ENCODE measurements at places on chromosomes 7 and 10.

GRCh38 chr7:2689951-2690705, 2.1 kb downstream of the AMZ1 start:
- DNase-seq, result no peak

DNA sequence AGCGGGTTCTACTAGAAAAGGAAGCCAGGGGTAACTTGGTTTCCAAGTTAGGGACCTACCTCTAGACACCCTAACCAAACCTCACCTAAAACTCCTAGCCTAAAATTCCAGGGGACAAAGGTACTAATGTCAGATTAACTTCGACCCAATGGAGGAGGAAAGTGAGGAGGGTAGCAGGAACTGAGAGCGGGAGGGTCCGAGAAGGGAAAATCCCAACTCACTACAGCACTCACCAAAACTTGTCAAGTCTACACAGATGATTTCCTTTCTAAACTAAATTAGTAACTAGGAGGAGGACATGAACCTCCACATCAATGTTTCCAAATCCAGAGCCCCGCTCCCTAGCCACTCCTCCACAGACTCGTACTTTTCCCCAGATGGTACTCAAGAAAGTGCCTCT, 22.6 kb downstream of the CHCHD3 start:
- no peak for DNase-seq

GRCh38 chr7:41222746-41223145, 480.1 kb downstream of the INHBA start:
- DNase-seq, result no peak

DNA sequence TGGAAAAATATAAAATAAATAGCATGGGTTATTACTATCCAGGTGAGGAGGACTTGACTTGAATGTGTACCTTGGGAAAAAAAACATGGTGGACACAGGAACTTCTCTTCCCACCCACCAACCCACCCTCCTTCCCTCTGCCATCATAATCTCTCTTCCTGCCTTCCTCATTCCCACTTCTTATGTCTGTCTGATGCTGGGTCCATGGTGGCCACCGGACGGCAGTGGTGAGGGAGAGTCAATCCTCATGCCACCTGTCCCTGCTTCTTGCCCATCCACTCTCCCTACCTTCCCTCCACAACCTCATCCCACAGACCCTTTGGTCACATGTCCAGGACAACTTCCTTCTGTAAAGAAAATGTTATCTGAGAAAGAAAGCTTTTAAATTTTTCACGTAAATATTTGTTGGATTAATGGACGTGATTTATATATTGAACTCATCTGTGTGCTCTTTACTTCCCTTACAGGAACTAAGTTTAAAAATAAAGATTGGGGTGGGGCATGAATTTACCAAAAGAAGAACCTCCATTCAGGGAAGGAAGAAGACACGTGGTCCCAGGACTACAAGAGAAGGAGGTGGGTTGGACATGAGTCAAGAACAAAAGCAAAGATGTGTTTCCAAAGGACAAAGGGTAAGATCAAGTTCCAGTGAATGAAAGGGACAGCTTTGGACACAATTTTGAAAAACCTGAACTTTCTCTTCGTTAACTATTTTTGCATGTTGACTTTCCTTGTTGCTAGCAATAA, 104.5 kb downstream of the PIP4K2A start:
- no peak for DNase-seq

GRCh38 chr7:55043691-55044370, 25.0 kb downstream of the EGFR start:
- DNase-seq, result no peak

DNA sequence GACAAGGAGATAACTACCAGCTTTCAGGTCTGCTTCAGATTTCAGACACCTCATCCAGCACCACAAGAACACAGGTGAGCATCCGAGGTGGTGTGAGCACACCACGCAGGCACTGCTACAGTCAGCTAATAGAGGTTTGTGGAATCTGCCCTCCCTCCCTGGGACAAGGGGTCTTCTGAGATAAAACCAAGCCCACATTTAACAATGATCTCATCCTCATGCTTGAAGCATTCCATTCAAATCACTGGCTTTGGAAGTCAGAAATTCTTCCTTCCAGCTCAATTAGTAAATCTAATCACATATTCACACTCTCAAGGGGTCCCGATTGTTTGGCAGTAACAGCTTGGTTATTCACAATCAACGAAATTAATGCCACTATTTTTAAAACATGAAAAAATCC, 331.4 kb downstream of the ELMO1 start:
- no peak for DNase-seq

GRCh38 chr7:139034855-139035585, 822 bp downstream of the ZC3HAV1L start:
- no peak for DNase-seq

DNA sequence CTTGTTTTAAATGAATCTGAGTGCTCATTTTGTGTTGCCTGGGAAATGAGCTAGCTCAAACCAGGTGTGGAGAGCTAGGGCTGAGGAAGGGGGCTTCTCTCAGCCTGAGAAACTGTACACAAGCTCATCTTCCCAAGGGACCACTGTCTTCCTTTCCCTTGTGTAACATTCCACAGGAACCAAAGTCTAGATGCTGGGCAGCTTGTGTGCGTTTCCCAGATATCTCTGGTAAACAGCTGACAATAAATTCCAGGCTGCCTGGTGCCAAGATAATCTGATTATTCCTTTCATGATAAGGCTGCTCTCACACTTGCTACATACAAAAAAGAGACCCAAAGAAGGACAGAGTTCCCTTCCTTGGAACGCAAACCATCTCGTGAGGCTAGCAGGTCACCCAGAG, 33.1 kb upstream of the MKLN1 start:
- no peak for DNase-seq

GRCh38 chr10:106707657-106708056, 456.8 kb downstream of the SORCS1 start:
- DNase-seq, result no peak

DNA sequence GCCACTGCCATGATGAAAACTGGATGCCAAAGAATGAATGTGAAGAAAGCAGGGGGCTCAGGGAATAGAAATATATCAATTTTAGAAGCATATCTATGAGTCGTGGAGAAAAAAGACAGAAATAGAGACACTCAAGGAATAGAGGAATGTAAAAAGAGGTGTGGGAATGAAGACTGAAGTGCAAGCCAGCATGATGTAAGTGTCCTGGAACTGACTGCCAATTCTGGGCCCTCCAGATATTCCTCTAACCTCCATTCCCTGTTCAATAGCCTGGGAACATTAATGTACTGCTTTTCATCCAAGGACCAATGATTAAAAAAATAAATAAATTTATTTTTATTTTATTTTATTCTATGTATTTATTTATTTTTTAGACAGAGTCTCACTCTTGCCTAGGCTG, 40.6 kb downstream of the NEBL start:
- no peak for DNase-seq

DNA sequence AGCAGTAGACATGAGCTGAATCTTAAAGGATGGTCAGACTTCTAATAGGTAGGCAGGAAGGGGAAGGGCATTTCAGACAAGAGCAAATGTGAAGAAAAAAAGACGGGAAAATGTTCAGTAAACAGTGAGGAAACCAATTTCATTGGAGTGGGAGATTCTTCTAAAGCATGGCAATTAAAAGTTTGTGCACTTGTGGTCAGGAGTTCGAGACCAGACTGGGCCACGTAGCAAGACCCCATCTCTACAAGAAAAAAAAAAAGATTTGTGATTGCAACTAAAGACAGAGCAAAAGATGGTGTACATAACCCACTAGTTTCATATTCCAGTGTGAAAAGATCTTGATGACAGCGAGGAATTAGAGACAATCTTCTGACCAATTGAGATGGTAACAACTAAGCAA, 41.7 kb downstream of the CCDC71L start:
- no peak for DNase-seq

- no peak for DNase-seq
These were observed 11.0 kb downstream of the HECW1 start for GRCh38 chr7:43123457-43123856.

- DNase-seq, result no peak
These were observed 9.1 kb downstream of the TMEM168 start for GRCh38 chr7:112781110-112781509.

- no peak for DNase-seq
These were observed 46.4 kb downstream of the ZNF680 start for GRCh38 chr7:64516451-64516850.

- DNase-seq, result no peak
These were observed 258.9 kb downstream of the SUGCT start for GRCh38 chr7:40393660-40394059.

- no peak for DNase-seq
These were observed 6.6 kb upstream of the BMPR1A start for GRCh38 chr10:86749854-86750253.

DNA sequence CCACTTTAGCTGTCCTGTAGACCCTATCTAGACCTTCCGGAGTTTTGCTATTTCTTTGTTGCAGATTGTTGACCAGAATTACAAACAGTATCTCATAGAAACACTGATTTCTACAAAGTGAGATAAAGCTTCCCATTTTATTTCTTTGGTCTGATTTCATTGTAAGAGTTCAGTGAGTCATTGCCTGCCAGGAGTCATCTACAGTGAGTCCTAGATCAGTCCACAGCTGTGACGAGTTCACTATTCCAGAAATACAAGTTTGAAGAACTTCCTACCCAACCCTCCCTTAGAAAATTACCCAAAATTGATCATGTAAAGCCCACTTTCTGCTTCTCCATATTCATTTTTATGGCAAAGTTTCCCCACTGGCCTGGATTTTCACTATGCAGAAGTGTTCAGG, 905.5 kb downstream of the CNTNAP2 start:
- no peak for DNase-seq

GRCh38 chr10:48557511-48558123, 47.3 kb downstream of the ARHGAP22 start:
- DNase-seq, result no peak

DNA sequence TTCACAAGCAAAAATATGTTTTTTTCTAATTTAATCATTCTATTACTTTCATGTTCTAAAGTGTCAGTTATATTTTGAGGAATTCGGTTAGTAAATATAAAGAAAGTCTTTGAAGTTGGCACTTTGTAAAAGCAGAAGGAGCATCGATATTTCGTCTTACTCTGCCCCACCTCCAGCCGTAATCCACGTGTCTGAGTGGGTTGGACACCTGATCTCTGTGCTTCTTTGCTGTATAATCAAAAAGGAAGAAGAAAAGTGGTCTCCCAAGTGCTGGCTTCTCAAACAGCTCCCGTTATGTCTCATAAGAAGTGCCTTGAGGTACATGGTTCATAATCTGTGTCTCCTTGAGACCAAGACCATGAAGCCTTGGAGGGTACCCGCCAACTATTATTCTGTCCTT, 19.8 kb downstream of the PRKAR2B start:
- no peak for DNase-seq

GRCh38 chr7:96052860-96053470, 268.9 kb downstream of the SLC25A13 start:
- DNase-seq, result no peak

DNA sequence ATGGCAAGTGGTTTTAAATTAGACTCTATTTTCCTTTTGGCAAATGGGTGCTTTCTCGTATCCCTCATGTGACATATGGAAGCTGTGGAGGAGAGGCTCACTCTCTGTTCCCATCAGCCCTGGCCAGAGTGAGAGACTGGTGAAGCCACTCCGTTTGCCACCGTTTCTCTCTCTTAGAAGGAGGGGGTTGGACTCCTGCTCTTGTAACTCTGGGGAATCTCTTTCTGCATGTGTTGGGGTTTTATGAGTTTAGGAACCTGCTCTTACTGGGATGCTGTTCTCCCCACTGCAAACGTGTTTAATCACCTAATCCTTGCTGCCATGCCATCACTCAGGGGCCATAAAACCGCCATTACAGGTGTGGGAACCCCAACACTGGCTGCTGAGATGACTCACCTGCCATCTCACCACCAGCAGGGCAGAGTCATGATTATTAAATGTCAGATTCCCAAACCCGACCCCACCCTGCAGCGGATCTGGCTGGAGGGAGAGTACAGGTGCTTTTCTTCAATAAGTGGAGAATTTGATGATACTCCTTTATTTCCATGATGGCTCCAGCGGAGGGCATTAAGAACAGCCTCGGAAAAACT, 103.2 kb downstream of the ADCY1 start:
- no peak for DNase-seq

- no peak for DNase-seq
These were observed 37.2 kb downstream of the PLEKHS1 start for GRCh38 chr10:113788604-113789083.

GRCh38 chr10:4361581-4361980, 464.4 kb upstream of the AKR1E2 start:
- no peak for DNase-seq

DNA sequence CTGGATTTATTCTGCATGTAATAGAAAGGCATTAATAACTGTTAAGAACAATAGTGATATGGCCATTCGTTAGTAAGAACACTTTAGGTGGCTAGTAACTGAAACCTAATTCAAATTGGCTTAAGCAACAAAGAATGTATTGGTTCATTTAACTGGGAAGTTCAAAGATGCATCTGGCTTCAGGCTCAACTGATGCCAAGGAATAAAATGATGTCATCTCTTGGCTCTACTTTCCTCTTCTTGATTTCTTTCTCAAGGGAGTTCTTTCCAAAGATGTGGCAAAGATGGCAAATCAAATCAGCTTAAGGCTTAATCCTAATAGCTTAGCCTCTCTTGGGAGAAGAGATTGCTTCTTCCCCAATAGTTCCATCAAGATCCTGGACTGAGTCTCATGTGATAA, 51.6 kb downstream of the PIK3CG start:
- no peak for DNase-seq

GRCh38 chr7:130417213-130417612, 23.6 kb downstream of the CEP41 start:
- DNase-seq, result no peak

- DNase-seq, result peak; percentile 17
These were observed 4.3 kb upstream of the KCNMA1 start for GRCh38 chr10:77641788-77642397.

DNA sequence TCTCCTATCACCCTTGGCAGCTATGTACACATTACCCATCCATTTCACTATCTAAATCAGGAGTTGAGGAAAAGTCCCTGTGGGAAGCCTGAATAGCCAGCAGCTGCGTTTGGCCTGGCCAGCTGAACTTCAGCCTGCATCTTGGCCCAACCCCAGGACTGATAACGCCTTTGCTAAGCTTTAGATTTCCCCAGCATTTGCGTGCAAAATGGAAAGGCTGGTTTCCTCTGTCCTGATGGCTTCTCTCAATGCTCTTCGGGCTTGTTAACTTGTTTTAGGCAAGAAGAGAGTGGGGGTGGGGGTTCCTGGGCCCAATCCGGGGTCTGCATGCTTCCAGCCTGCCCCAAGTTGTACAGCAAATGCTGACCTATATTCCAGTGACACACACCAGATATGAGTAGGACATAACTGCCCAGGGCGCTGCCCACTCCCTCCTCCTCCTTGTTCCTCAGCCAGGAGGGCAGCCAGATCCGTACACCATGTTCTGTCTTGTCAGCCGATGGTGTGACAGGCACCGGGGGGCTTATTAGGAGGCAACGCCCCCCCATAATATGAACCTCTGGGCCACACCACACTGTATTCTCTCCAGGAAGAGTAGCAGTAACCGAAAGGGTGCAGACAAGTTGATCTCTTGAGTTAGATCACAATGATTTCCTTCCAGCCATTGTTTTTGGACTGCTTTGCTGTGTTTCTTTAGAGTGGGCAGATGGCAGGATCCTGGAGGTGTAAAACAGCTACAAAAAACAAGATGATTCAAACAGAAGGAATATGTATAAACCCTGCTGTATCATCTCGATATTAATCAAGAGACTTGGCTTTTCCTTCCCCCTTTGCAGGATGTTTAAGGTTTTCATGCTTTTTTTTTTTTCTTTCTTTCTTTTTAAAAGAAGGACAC, 339.0 kb downstream of the RNLS start:
- no peak for DNase-seq
